ENCODE measurements at places on chromosomes 1 and 21.

DNA sequence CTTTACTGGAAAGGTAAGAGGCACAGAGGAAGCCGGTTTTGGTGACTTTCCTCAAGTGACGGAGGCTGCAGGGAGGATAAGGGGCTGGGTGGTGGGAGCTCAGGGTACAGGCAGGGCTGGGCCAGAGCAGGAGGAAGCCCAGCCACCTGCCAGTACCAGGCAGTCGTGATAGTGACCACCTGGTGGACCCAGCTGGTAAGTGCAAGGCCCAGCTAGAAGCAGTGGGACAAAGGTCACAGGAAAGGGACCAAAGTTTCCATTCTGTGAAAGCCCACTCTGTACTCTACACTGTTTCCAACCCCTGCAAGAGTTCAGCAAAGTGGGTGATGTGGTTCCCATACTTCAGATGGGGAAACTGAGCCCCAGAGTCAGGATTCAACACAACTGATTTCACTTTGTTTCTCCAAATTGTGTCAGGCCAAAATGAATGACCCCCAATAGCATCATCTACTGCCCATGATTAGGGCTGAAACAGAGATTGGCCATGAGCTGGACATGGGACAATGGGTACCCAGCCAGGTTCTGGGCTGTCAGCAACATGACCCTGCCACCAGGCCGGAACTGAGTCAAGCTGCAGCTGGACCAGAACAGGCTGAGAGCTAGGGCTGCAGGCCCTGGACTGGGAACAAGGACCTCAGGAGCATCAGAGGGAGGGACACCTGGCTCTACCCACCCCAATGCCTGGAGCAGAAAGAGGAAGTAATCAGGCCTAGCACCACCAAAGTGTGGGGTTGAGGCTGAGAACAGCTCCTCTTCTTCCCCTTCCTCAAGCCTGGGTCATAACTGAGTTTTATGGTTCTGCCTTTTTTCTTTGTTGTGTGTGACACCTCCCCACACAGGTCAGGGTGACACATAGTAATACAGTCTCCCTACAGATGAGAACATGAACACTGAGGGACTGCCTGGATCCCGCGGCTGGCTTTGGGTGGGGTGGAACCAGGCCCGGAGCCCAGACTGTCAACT lies 50.2 kb downstream of the KCNN3 start:
- no peak for DNase-seq

- no peak for DNase-seq
Measured at GRCh38 chr1:50710099-50710498, 250.0 kb downstream of the FAF1 start.

DNA sequence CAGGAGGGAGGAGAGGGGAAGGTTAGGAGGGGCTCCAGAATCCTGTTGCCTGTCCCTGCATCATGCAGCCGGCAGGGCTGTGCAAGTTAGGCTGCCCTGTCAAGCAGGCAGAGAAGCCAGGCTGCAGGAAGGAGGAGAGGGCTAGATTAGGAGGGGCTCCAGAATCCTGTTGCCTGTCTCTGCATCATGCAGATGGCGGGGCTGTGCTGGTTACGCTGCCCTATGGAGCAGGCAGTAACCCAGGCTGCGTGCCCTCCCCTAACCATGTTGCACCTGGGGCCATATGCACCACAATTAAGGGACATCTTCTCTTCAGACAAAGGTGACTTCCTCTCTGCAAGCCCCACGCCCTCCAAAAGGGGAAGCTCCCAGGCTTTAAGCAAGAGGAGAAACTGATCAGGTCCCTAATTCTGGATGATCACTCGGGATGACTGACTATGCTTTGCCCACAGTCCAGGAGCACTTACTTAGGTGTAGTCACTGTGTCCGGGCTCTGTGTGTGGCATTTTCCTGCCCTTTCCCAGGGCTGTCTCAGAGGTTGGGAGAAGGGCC lies 457.4 kb downstream of the SETD4 start:
- no peak for DNase-seq

DNA sequence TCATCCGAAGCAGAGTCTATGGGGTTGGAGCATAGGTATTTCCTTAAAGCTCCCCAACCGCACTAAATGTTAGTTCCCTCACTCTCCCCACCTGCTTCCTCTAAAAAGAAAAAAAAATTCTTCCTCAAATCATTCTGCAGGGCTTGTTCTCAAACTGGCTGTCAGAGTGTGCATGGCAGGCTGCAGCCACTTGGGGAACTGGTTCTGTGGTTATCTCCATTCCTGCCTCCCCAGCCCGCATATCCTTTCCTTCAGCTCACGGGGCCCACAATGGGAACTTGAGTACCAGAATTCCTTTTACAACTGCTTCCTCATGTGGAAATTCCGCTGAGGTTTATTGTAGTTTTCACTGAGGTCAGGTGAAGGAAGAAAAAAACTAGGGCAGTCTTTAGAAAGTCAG lies 159.2 kb downstream of the PIGK start:
- no peak for DNase-seq

- DNase-seq, result no peak
Measured at GRCh38 chr1:83509301-83509781, 489.6 kb downstream of the TTLL7 start.

GRCh38 chr1:163320891-163321290 lies 863 bp upstream of the NUF2 start:
- no peak for DNase-seq

- DNase-seq, result no peak
Measured at GRCh38 chr1:243890576-243890975, 40.5 kb upstream of the AKT3 start.

DNA sequence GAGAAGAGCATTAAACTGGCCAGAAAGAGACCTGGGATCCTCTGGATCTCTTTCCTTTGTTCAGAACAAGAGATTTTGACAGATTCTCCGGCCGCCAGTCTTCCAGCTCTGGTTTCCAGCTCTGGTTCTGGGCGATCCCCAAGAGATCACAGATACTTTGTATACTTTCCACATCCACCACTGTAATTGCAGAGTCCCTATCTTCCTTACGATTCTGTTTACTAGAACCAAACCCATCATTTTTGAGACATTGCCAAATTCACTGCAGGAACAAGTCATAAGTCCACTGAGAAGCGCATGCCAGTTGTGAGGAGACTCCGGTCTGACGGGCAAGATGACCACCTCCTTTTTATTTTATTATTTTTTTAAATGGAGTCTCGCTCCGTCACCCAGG lies 505.2 kb downstream of the SMYD3 start:
- DNase-seq, result no peak

GRCh38 chr21:41824466-41825207 lies 54.5 kb downstream of the PRDM15 start:
- no peak for DNase-seq

DNA sequence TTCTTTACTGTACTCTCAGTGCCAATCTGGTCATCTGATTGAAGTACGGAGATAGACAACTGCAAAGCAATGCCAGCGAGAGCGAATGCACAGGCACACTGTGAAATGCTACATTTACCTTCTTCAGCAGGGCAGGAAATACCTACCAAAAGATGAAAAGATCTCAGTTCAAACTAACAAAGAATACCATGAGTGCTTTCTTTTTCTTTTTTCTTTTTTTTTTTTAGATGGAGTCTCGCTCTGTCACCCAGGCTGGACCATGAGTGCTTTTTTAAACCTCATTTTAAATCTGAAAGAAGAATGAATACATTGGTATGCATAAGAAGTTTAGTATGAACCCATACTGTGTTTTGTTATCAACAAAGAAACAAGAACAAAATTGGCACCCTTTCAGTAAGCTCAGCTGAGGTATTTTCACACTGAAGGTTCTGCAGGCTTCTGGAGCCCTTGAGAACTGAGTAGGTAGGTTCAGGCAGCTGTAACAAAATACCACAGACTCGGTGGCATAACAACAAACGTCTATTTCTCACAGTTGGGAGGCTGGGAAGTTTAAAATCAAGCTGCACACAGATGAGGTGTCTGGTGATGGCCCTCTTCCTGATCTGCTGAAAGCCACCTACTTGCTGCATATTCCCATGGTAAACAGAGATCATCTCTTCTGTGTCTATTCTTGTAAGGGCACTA lies 1.7 kb upstream of the CHI3L2 start:
- DNase-seq, result peak; percentile 48

DNA sequence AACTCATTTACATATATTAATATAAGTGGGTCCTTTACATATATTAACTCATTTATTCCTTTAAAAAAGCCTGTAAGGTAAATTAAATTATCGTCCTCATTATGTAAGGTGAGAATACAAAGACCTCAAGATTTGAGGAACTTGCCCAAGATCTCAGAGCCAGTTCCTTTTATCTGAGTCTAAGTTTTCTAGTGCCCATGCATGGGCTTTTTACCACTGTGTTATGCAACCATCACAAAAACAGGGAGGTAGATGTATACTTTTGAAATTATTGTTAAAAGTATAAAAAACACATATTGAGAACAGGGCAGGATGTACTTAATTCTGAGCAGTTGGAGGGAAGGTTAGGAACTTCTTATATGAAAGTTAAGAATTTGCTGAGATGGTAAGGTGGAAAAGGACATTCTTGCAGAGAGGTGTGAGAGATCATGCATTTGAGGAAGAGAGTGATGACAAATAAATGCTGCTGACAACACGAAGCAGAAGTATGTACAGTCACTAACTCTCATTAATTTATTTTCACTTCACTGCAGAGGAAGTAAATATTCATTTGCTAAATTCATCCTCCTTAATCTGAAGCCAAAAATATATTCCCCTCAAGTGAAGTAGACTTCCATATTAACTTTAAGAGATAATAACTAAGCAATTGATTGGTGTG lies 28.9 kb upstream of the LYPLAL1 start:
- no peak for DNase-seq

DNA sequence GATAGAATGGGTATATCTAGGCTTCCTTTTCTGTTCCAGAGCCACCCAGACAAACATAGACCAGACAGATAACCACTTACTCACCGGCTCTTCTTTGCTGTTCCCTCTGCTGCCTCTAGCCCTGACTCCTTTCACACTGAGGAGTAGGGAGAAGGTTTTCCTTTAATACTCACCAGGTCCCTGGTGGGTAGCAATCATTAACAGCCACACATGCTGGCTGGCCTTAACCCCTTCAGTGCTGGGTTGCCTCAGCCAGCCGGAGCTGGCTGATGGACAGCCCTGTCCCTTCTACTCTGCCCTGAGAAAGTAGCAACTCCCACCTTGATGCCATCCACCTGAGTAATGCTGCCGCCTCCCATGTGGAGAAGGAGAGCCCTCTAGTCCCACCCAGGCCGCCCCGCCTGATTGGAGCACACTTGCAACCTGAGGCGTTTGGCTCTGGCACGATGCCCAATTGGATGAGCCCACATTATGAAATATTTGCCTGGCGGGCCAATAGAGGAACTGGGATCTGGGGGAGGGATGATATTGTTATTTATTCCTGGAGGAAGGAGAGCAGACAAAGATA lies 71.6 kb downstream of the PLEKHA6 start:
- no peak for DNase-seq

GRCh38 chr1:153866045-153866850 lies 56.5 kb downstream of the GATAD2B start:
- DNase-seq, result no peak

DNA sequence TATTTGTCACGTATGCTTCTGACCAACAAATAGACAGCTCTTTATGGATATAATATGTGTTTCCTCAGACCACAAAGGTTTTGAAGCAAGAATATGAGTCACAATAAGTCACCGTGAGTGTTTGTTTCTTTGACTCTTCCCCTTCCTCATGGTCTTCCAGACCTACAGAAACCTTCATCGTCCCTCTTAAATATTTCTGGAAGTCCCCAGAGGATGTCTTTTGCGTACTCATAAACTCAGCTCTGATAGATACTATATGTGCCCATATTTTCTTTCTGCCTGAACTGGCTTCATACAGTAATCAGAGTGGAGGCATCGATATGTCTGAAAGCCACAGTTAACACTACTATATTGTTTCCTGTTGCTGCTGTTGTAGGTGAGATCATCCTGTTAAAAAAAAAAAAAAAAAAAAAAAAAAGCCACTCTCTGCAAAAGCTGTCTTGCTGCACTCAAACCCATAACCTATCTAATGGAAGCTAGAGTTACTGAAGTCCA lies 38.4 kb downstream of the ADAMTS1 start:
- peak; percentile 4 for DNase-seq

Data from T-helper 1 cell (primary cell).